ENCODE measurements at places on chromosomes 13 and 19.

- DNase-seq = no peak
Observed at GRCh38 chr19:46481223-46481848, 10.0 kb upstream of the PNMA8A start.

DNA sequence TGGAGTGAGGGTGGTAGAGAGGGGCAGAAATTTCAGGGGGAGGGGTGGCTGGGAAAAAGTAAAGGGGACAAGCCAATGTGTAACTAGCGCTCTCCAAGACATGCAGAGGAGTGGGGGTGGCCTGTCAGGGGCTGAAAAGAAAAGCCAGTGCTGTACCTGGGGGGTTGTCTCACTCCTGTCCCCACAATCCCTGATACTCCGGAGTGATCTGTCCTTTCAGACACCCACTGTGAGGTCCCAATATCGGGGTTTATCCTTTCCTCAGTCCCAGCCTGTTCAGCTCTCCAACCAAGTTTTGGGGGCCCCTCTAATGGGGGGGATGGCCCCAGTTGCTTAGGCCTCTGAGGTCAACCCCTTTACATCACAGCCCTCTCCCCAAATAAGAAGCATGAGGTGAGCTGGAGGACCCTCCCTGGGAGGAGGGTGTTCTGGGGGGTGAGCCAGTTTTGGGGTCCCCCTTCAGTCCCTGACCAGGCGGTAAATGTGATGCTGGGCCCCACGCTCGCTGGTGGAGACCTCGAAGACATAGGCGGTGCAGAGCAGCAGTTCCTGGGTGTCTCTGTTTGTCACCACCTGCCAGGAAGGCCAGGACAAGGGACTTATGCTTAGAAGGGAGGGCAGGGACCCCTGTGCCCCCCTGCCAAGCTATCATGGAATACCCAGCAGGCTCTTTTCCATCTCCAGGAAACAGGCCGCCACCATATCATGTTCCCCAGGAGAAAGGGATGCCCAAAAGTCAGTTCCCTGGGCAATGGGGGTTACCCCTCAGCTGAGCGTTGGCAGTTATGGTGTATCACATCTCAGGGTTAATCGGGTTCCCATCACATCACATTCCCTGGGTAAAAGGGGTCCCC, 5.9 kb downstream of the CD37 start:
- DNase-seq = no peak

GRCh38 chr13:51793570-51794271, 10.2 kb downstream of the DHRS12 start:
- no peak for DNase-seq

DNA sequence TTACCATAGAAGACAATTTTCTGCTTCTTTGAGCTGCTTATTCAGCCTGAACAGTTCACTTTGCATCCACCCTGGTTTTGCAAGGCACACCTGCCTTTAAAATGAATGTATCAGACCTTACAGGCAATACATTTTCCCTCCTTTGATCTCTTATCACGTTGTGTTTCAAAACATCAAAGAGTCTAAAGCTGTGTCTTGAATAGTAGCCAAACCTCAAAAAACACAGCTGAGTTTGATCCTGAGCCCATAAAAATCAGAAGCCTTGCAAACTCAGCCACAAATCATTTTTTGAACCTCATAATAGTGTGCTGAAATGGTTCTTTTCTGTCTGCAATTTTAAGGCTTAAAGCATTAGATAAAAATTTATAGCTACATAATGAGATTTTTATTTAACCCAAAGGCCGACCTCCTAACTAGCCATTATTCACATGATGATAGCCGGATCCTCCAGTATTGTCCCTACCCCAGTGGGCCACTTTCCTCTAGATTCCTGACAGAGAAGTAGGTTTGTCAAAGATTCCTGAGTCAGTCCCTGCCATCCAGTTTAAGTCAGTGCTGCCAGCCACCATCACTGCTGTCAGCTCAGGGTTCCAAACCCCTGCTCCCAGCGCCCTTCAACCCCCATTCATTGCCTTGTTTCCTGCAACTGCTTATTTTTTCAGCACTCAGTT, 71.8 kb downstream of the CAB39L start:
- DNase-seq = no peak

- DNase-seq = no peak
Observed at GRCh38 chr13:78875792-78876580, 217.0 kb upstream of the OBI1 start.

DNA sequence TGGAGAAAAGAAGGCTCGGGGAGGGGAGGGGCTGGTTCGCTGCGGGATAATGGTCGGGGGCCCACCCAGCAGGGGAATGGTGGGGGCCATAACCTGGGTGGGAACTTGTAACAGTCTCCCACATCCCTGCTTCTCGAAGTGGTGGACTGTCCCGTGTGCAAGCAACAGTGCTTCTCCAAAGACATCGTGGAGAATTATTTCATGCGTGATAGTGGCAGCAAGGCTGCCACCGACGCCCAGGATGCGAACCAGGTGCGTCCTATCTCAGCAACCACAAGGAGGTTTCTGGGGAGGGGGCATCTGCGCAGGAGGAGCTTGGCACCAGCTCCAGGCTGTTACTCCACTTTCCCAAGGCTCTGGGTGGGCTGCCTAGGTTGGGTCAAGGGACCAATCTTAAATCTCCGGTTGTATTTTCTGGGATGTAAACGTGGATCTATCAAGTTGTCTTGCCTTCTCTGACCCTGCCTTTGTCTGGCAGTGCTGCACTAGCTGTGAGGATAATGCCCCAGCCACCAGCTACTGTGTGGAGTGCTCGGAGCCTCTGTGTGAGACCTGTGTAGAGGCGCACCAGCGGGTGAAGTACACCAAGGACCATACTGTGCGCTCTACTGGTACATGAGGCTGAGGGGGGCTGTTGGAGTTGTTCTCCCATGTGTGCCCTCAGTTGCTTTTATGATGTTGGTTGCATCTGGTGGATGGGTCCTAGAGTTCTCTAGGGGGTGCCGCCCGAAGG, 1.6 kb downstream of the TRIM28 start:
- DNase-seq = no peak

DNA sequence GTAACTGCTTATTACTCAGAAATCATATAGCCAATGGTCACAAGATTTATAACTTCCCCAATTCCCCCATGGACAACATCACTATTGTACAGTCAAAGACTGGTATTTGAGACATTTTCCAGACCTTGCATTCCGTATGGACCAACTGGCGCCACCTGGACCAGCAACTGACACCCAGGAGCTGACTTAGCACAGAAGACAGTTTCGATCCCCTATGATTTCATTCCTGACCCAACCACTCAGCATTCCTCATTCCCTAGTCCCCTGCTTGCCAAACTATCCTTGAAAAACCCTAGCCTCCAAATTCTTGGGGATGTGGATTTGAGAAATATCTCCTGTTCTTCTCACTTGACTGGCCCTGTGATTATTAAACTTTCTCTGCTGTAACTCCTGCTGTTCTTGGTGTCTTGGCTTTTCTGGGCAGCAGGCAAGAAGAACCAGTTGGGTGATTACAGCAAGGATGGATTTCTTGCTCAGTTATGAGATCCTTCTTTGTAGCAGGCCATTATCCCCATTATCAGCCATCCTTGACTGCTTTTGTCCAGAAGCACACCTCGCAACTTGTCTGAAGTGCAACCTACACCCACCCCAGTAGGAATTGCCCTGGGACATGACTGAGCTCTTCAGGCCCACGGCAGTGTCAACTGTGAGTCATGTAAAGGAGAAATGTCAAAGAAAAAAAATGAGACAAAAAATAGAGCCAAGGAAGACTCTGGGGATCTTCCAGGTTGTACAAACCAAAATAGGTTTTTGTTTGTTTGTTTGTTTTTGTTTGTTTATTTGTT, 13.7 kb upstream of the MAP3K10 start:
- DNase-seq = no peak

DNA sequence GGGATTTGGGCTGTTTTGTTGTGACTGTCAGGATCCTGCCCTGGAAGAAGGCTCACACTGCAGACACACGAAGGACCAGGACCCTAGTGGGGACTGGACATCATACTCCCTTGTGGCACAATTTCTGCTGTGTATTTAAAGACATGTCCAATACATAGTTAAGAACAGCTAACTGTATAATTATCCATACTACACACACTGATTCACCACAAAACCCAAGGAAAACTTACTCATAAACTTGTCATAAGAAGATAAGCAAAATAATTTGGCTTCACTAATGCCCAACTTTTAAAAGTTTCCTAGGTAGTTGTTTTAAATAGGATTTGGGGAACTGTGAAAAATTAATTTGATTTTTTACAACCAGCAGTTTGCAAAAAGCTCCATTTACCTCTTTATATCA, 46.1 kb downstream of the LATS2 start:
- no peak for DNase-seq

DNA sequence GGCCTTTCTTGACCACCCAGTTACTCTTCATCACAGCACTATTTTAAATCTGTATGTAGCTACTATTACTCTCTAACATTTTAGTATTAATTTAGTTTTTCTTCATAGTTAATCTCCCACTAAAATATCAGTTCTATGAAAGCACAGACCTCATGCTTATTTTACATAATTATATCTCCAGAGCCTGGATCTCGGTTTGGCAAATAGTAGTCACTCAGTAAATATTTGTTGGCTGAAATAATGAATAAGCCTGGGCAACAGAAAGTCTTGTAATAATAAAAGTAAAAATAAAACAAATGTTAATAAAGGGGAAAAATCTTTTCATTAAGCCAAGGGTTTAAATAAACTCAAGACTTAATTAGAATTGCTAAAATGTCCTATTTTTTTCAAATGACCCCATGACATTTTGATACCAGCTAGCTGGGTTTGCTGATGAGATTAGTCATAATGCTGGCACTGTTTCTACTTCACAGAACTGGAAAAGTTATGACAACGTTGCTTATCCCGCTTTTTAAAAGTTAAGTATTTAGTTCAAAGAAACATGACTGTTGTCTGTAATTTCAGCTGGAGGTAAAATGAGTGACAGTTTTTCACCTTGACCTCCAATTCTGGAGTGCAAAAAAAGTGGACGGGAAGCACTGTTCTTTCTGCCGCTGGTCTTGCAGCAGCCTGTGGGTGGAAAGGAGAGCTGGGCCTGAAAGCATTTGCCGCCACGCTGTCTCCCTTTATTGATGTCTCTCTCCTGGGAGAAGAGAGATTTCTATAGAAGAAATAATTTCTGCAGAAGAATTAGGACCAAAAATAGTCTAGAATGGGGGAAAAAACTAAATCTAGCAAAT, 85.2 kb upstream of the SPATA13 start:
- no peak for DNase-seq

DNA sequence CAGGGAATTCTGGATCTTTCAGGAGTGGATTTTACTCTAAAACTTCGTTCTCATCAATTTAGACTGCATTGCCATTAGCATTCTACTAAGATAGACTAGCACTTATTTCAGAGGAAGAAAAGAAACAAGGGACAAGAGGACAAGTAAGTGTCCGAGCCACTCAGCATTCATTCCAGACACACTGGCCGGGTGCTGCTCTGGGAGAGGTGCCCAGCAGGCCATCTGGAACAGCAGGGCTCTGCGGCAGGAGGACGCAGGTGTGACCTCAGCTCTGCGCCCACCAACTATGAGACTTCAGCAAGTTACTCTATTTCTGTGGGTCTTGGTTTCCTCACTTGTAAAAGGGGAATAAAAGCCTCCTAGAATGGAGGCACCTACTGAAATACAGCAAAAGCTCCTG, 4.2 kb downstream of the EPS15L1 start:
- no peak for DNase-seq

DNA sequence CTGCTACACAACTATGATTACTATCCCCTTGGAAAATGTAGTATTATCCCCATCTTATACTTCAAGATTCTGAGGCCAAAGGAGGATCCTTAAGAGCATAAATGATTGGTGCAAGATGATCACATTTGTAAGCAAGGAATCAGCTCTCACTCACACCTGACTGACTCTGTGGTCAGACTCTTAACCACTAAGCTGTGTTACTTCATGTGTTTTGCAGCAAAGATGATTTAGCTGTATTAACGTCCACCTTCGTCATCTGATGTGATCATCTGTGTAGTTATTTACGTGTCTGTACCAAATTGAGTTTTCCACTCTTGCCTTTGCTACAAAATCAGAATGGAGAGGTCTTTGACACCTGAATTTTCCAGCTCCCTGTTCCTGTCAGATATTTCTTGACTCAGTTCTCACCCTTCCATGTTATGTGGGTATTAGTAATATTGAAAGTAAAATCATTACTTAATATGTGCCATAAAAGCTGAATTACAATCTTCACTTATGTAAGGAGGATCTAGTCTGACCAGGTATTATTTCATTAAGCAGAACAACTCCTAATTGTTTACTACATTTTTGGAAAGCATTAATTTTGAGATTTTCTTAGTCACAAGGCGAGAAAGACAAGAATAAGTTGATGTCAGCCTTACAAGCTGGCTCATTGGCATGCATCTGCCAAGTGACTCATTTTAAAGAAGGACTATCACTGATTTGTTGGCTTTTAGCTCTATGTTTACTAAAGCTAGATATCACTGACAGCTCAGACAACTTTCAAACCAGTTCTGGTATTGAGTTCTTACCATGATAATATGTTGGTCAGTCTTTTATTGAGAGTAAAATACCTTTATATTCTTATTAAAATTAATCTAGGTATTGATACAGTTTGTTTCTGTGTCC, 1279.8 kb upstream of the PCDH9 start:
- DNase-seq = no peak

All from activated effector memory CD4-positive, alpha-beta T cell treated with Interleukin-2 at 50 U/mL for 16 hours (primary cell).